Vagina (tissue), 2 donors: ENCODE measurements at places on chromosomes 4 and X.

- H3K27ac ChIP-seq = no peak overlapping the region
- H3K4me3 ChIP-seq = no peak overlapping the region
- H3K36me3 ChIP-seq = peaks cover 59% of the 10 kb centered on the region
- H3K27me3 ChIP-seq = no peaks in the 10 kb centered on the region
- no peaks in the 10 kb centered on the region for H3K4me1 ChIP-seq
- no peak for DNase-seq
Measured at GRCh38 chrX:47176101-47176740, 17.4 kb upstream of the UBA1 start.

- no peak overlapping the region for H3K27ac ChIP-seq
- H3K4me1 ChIP-seq = no peaks in the 10 kb centered on the region
- H3K36me3 ChIP-seq = no peaks in the 10 kb centered on the region
- H3K4me3 ChIP-seq = no peak overlapping the region
- no peak for DNase-seq
- no peaks in the 10 kb centered on the region for H3K27me3 ChIP-seq
Measured at GRCh38 chrX:42776195-42776594, 1.8 kb downstream of the PPP1R2C start.

DNA sequence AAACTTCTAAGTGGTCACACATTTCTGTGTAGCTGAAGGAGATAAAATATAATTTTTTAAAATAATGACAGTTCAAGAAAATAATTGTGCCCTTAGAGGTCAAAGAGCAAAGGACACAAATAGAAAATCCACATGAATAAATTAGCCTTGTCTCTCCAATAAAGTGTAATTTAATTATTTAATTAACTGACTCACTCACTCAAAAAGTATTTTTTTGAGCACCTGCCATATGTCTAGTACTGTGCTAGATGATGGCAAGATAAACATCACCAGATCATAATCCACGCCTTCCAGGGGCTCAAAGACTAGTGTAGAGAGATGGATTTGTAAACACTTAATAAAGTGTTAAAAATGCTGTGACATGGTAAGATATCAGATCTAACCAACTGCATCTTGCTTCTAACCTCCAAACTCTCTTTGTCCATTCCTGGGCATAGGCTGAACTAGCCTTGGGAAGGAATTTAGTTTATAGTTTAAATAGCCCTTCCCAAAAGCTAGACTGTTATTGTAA is 112.5 kb downstream of the SCLT1 start:
- H3K27ac ChIP-seq = no peak overlapping the region
- H3K4me3 ChIP-seq = no peak overlapping the region
- DNase-seq = no peak
- H3K4me1 ChIP-seq = no peaks in the 10 kb centered on the region
- H3K27me3 ChIP-seq = no peaks in the 10 kb centered on the region

DNA sequence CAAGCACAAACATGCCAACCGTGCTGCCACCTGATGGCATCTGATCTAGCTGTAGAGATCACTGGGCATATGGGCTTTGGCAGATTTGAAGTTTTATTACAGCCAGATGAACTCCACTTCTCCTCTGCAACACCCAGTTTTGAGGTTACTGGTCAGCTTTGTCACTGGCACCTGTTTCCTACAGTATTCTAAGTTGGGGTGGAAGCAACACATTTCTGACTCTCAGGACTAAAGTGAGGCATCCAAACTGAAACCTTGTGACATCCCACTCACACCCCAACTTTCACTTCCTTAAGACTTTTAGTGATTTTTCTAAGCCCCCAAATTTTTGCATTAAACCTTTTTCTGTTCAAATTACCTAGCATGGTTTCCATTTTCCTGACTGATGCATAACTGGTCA is 115.1 kb upstream of the PCDH18 start:
- H3K36me3 ChIP-seq = no peaks in the 10 kb centered on the region
- no peaks in the 10 kb centered on the region for H3K4me1 ChIP-seq
- H3K4me3 ChIP-seq = no peak overlapping the region
- H3K27me3 ChIP-seq = no peaks in the 10 kb centered on the region
- no peak overlapping the region for H3K27ac ChIP-seq

DNA sequence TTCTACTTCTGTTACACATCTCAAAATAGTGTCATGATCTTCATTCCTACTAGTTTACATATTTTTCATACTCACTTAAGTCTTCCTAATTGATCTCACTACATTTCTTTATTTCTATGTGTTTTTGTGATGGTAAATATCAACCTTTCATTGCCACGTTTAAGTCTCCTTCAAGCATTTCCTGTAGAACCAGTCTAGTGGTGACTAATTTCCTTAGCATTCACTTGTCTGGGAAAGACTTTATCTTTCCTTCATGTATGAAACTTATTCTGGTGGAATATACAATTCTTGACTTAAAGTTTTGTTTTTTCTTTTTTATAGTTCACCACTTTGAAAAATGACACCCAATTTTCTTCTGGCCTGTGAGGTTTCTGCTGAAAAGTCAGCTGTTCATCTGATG is 181.4 kb upstream of the NEIL3 start:
- H3K36me3 ChIP-seq = no peaks in the 10 kb centered on the region
- H3K27me3 ChIP-seq = no peaks in the 10 kb centered on the region
- no peak overlapping the region for H3K4me3 ChIP-seq
- no peak overlapping the region for H3K27ac ChIP-seq
- DNase-seq = no peak
- H3K4me1 ChIP-seq = no peaks in the 10 kb centered on the region
